H54 (cell line): ENCODE measurements at places on chromosomes 4 and X.

DNA sequence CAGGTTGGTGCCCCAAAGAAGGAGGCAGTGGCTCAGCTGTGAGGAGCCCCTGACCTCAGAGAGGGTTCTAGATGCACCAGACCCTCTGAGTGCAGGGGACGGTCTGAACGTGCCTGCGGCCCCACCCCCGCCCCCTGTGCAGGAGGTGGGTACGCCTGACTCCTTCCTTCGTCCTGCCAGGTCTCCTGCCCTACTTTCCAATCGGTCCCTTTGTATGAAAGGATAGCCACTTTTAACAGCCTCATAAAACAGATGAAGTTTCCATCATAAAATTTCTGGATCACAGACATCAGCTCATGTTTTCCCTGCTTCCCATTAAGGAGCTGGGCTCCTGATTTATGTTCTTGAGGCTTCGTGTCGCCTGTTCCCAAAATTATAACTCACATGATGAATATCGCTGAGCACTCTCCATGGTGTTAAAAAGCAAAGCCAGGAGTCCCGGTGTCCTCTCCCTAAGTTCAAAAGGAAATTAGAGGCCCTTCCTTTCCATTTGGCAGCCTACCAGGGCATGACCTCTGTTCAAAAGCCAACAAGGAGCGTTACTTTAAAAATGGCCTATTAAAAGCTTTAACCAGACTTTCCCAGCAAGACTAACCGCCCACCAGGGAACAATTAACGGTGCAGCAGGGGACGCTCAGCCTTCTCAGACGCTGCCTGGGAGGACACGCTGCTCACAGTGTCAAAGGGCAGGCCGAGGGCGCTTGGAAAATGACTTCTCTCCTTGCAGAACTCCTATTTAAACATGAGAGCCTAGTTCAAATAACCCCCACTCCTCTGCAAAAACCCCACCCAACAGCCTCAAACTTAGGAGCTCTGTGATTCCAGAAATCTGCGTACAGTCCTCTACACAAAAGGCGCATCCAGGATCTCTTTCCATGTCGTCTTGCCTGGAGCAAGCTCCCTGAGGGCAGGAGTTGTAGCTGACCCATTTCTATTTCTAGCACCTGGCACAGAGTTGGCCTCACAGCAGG lies 181.9 kb downstream of the AFAP1 start:
- DNase-seq: no peak

- DNase-seq: no peak
These were observed 25.0 kb upstream of the FRMPD4 start for GRCh38 chrX:12113321-12113720.

- no peak for DNase-seq
These were observed 115.2 kb downstream of the ENPP6 start for GRCh38 chr4:184102488-184102887.

DNA sequence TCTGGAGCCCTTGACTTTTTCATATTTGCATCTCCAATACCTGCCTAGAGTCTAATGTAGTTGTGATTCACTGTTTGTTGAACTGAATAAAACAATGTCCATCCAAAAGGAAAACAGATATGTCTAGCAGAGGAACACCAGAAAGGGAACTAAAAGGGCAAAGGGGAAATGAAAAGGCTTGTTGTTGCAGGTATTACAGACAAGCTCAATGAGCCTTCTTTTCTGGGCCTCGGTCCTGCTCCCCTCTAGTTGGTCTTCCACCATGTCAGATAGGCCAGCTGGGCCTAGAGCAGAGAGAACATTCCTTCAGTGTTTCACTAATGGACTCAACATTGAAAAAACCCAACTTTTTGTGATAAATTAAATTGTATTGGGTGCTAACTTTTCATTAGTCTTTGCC lies 55.4 kb downstream of the ZFX start:
- DNase-seq: no peak

- no peak for DNase-seq
These were observed 139.9 kb upstream of the USP9X start for GRCh38 chrX:40945361-40945713.

GRCh38 chr4:150117094-150117493 lies 38.8 kb downstream of the DCLK2 start:
- DNase-seq: no peak

DNA sequence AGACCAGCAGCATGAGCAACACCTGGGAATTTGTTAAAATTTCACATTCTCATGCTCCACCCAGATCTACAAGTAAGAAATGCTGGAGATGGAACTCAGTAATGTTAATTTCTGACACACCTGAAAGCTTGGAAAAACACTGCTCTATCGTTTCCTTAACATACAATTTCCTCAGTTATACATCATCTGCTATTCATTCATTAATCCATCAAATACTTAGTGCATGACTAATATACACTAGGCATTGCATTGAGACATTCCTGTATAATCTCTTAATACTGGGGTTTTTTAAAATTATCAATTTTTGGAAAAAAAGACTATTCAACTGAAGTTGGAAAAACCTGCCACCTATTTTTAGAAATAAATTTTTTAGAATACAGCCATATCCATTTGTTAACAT lies 106.1 kb downstream of the CHM start:
- no peak for DNase-seq

- no peak for DNase-seq
These were observed 15.1 kb downstream of the XG start for GRCh38 chrX:2766906-2767305.

GRCh38 chr4:114588305-114588704 lies 10.3 kb upstream of the UGT8 start:
- DNase-seq: no peak

GRCh38 chr4:111475001-111475400 lies 670.3 kb upstream of the FAM241A start:
- DNase-seq: no peak

- no peak for DNase-seq
These were observed 403.1 kb downstream of the PDGFC start for GRCh38 chr4:156568484-156568883.

- DNase-seq: no peak
These were observed 90.3 kb downstream of the RAPGEF2 start for GRCh38 chr4:159193046-159193620.

GRCh38 chr4:45327544-45327943 lies 601.2 kb upstream of the GNPDA2 start:
- no peak for DNase-seq

GRCh38 chr4:89196056-89196674 lies 84.8 kb downstream of the TIGD2 start:
- no peak for DNase-seq

DNA sequence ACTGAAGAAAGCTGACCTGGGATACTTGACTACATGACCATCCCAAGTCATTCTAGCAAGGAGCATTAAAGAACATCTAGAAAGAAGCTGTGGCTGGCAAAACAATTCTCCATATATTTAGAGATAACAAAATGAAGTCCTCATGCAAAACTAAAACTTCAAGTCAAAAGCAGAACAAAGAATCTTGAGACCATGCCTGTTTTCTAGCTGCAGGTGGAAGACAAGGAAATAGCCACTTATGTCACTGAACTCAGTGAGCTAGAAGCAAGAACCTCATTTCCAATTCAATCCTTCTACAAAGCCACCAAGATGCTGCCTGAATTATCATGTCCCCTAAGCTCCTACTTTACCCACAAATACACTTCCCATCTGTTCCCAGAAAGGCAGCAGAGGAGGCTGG lies 13.8 kb downstream of the USP46 start:
- DNase-seq: no peak

DNA sequence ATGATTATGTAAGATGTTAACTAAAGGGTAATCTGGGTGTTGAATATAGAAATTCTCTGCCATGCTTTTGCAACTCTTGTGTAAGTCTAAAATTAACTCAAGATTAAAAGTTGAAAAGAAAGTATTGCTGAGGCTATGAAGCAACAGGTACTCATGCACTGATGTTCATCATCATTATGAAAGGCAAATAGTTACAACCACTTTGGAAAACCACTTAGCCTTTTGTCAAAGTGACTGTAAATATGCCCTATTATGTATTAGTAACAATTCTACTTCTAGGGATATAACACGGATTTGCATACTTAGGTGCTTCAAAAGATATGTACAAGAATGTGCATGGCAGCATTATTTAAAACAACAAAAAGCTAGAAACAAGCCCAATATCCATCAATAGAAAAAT lies 227.8 kb upstream of the CXXC4 start:
- DNase-seq: no peak

- no peak for DNase-seq
These were observed 94.6 kb downstream of the ANK2 start for GRCh38 chr4:113144091-113144490.

- DNase-seq: no peak
These were observed 1550.9 kb downstream of the C4orf33 start for GRCh38 chr4:130646886-130647285.

DNA sequence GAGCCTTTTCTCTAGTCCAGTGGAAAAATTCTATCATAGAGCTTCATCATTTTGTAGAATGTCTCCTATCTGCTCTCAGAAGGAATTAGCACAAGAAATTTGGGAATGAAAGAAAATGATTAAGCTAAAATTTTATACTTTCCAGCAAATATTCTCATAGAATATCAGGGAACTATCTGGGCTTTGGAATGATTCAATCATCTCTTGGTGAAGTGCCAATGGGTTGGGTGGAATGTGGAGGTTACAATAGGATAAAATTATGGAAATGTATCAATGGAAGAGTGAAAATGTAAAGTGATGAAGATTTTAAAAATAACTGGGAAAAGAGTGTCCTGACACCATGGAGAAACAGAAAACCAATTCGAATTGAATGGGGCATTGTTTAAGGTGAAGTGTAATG lies 119.0 kb upstream of the MID1 start:
- DNase-seq: no peak

DNA sequence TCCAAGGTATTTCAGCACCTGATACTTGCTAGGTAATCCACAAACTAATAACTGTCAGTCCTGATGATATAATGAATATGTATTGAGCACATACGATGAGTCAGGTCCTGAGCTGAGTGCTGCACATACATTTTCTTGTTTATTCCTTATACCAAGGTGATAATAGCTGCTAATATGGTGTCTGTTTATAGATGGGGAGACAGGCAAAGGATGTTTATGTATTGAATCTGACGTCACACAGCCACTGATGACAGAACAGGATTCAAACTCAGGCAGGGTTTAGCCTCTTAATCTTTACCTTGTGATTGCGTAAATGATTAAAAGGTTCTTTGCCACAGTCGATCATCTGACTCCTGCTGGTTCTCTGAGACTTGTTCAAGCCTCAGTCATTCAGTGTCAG lies 609.9 kb upstream of the CPEB2 start:
- DNase-seq: no peak

DNA sequence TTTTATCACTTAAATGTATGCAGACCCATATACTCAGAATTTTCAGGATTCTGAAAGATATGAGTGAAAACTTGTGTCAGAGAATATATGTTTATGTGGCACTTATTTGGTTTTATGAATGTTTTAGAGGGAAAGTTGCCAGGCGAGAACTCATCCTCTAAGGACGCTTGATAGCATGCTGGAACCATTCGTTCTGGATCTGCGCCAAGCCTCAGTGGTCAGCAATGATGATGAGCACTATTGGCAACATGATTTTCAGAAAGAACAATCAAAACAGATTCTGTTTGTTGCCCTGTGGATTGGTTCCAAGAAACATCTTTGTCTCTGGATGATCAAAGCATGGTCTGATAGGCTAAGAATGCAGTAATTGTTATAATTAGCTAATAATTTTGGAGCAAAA lies 32.1 kb upstream of the RAPGEF2 start:
- DNase-seq: no peak

GRCh38 chrX:154603438-154604430 lies 15.3 kb downstream of the CTAG1B start:
- peak; percentile 58 for DNase-seq

DNA sequence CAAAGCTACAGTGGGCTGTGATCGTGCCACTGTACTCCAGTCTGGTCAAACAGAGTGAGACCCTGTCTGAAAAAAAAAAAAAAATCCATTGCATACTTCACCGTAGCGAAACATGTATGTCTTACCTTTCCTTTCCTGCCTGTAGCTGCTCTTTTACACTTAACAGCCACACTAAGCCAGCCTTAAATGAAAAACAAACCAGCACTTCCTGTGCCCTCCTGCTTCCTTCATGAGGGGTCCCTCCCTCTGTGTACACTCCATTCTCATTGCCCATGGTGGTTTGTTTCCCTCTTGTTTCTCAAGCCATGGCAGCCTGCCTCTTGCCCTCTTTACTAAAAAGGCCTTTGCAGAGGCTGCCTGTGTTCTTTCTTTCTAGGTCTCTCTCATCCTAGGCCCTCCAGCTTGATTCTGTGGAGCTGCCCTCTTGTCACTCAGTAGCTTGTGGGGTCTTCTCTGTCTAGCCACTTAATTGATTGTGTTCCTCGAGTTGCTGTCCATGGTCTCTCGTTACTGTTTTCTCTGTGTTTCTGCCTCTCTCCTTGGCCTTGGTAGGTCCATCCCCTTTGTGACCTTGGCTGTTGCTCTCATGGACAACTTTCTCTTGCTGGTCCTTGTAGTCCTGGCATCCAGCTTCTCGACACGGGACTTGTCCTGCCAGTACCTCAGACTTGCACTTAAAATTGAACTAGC lies 52.1 kb upstream of the MSANTD1 start:
- DNase-seq: no peak

GRCh38 chr4:81030061-81030980 lies at the start of gene BMP3:
TSS of gene BMP3 (plus strand) at chr4:81030708. CDS start at chr4:81031285, 577 bp downstream.
- DNase-seq: no peak
